Activated gamma-delta T cell treated with anti-CD3 and anti-CD28 coated beads, Interleukin-2, amount 50 U/mL, for 16 hours (primary cell): ENCODE measurements at places on chromosomes 7 and 10.

DNA sequence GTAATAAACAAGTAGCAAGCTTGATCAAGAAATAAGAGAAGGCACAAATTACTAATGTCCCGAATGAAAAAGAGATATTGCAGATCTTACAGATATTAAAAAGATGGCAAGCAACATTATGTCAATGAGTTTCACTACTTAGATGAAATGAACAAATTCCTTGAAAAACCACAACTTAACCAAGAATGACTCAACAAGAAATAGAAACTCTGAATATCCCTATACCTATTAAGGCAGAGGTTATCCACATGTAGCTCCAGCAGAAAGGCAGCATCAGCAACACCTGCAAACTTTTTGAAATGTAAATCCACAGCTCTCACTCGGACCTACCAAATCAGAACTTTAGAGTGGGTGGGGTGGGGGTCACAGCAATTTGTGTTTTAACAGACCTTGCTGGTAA, 33.6 kb downstream of the PDE1C start:
- DNase-seq: no peak

GRCh38 chr10:132603851-132604533, 66.4 kb downstream of the INPP5A start:
- no peak for DNase-seq

GRCh38 chr7:29138588-29138987, 7.7 kb downstream of the CPVL start:
- DNase-seq: no peak

DNA sequence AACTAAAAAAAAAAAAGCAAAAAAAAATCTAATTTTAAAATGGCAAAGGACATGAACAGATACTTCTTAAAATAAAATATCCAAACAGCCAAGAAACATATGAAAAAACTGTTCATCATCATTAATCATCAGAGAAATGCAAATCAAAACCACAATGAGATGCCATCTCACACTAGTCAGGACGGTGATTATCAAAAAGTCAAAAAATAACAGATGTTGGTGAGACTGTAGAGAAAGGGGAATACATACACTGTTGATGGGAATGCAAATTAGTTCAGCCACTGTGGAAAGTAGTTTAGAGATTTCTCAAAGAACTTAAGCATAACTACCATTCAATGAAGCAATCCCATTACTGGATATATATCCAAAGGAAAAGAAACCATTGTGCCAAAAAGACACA, 30.2 kb downstream of the COBL start:
- DNase-seq: no peak

DNA sequence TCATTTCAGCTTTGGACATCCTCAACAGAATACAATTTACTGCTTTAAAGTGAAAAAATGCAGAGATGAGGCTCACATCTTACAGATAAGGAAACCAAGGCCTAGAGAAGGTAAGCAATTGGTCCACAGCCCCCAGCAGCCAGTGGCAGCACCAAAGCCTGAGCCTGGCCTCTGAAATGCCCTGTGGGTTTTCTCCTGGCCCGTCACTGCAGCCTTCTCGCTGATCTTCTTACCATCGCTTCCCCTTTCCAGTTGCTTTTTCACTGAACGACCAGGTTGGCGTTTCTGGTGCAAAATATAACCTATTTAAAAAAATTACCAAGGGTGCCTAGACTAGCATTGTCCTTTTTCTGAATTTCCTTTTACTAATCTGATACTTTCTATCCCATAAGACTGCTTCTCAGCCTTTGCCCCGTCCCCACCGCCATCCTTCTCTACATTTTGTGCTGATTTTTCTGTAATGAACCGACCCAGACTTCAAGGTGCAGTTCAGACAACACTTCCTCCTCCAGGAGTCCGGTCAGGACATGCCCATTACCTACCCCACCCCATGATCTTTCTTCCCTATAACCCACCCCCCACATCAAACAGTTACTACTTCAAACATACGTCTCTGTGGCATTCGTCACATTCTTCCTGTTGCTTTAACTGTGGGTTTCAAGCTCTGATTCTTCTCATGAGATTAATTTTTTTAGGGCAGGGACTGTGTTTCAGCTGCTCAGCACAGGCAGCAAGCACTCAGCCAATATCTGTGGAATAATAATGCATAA, 289.4 kb downstream of the DNAJB6 start:
- no peak for DNase-seq

GRCh38 chr7:31633894-31634494, 53.0 kb upstream of the PPP1R17 start:
- DNase-seq: no peak

DNA sequence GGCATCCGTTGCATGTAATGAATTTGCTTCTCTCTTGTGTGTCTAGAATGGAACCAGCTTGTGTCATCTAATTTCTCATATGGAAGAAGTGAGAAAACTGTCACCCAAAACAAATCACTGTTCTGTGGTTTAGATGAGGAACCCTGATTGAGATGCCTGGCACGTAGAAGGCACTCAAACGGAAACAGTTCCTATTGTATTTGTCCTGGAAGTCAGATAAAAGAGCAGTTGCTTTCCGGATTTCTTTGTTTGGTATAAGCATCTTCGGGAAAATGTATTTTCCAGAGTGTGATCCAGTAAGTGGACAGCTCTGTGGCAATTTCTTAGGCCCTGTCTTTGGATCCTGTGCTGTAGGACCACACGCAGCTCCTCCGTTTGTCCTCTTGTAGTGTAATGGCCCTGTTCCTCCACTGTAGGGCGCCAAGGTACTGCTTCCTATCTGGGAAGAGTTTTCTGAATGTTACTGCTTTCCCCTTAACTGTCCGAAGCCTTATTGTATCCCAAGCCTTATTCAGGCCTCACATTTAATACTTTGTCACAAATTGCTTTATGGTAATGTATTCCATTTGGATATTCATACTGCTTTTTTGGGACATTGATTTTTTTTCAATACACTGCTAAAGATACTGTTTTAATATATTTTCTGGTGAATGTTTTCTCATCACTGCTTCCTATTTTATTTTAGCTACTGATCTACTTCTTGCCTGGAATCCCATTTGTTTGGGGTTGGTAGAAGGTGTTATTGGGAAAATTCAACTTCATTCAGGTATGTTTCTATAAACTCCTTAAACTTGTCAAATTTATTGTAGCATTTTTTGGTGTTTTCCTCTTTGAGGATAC, 24.8 kb downstream of the INPP5F start:
- peak; percentile 27 for DNase-seq

- DNase-seq: no peak
Observed at GRCh38 chr10:117320050-117320665, 55.1 kb downstream of the PDZD8 start.

- DNase-seq: no peak
Observed at GRCh38 chr10:89074120-89074519, 83.5 kb downstream of the FAS start.

DNA sequence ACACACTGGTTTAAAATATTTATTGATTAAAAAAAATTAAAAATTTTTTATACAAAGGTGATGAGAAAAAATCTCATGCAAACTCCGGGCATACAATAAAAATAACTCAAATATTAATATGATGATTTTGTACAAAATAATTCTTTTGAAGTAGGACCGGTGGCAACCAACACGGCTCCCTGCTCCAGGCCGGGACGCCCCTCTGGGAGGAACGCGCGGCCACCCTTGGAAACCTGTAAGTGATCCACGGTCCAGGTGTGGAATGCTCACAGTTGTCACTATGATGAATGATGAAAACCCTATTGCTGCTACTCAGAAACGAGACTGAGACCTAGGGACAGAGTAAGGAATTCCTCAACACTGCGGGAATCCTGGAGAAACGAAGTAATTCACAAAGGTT, 219.1 kb downstream of the TCERG1L start:
- DNase-seq: no peak

DNA sequence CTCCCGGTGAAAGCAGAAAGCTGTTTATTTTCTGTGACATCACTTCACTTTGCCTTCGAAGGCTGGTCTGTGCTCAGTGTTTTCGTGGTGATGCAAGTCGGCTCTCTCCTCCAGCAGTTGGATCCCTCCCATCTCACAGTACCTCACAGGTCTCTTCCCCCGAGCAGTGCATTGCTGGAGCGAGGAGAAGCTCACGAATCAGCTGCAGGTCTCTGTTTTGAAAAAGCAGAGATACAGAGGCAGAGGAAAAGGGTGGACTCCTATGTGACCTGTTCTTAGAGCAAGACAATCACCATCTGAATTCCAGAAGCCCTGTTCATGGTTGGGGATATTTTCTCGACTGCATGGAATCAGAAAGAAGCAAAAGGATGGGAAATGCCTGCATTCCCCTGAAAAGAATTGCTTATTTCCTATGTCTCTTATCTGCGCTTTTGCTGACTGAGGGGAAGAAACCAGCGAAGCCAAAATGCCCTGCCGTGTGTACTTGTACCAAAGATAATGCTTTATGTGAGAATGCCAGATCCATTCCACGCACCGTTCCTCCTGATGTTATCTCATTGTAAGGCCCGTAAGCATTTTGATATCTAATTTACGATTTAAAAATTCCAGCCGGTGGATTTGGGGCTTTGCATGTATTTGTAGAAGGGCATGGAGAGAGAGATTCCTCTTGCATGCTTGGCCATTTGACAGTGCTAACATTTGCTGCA, at the start of gene LGI1:
LGI1 (plus strand) TSS at position 136 of the 707 bp plus-strand sequence; CDS start at position 345, 209 bp downstream.
- no peak for DNase-seq

GRCh38 chr7:151940048-151940811, 16.0 kb upstream of the GALNTL5 start:
- no peak for DNase-seq

DNA sequence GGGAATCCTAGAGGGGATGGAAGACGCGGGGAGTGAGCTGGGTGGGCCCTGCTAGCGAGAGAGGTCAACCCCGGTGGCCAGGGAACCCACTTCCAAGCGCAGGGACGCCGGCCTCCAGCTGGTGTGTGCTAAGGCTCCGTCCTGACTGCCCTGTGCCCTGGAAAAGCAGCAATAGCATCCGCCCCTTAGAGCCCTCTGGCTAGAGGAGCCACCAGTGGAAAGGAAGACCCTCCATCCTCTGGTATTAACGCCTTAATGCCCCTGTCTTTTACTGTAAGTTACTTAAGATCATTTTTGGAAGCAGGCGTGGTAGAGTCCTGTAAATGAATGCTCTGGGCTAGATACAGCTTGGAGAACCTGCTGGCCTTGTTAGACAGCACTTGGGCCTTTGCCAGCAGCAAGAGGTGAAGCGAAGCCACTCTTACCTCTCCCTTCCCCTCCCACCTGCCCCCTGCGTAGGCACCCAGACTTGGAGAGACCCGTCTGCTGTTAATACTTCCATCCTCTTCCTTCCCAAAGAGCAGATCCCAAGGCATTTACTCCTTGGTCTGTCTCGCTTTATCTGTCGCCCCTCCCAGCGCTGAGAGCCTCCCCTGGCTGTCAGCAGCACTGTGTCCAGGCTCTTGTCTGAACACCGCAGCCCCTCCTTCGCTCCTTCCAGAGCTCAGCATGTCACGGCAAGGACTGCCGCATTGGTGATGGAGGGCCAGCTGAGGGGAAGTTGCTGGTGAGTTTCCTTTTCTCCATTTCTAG, 4.6 kb downstream of the REPIN1 start:
- DNase-seq: no peak

- no peak for DNase-seq
Observed at GRCh38 chr7:157771689-157772088, 434.9 kb downstream of the DNAJB6 start.

- no peak for DNase-seq
Observed at GRCh38 chr7:8185926-8186683, 75.9 kb downstream of the ICA1 start.

DNA sequence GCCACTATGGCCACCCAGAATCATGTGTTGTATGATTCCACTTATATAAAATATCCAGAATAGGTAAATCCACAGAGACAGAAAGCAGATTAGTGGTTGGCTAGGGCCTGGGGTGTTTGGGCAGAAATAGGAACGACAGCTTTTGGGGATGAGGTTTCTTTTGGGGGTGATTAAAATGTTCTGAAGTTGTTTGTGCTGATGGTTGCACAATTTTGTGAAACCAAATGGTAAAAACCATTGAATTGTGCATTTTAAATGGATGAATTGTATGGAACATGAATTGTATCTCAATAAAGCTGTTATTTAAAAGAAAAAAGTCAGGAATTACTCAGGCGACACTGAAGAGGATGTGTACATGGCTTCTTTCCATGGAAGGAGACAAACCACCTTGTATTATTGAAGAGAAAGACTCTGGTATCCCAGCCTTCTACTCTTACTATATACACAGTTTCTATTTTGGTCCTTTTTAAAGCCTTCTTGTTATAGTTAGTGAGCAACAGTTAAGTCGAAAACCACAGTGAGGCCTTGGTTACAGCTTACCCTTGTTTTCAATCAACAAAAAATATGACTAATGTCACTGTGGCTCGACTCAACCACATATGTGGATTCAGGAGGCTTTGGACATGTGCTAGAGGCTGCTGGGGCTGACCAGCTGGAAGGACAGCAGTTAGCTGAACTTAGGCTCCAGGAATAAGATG, 57.1 kb upstream of the KMT2E start:
- DNase-seq: no peak

- DNase-seq: no peak
Observed at GRCh38 chr10:5942474-5942873, 34.9 kb downstream of the IL15RA start.

DNA sequence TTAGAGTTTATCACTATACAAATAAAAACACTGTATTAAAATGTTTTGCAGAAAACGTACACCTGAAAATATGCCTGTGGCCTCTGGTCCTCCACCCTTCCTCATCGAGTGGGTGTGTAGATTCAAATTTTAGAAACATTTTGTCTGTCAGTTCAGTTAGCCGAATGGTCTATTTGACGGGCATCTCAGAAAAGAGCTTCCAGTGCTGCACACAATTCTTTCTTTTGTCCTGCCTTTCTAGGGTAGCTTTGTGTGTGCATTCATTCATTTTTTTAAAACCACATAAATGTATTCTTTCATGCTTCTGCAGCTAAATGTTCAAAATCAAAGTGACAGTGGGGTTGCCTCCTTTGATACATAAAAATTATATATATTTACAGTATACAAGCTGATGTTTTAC, 46.8 kb downstream of the GNAI1 start:
- no peak for DNase-seq

DNA sequence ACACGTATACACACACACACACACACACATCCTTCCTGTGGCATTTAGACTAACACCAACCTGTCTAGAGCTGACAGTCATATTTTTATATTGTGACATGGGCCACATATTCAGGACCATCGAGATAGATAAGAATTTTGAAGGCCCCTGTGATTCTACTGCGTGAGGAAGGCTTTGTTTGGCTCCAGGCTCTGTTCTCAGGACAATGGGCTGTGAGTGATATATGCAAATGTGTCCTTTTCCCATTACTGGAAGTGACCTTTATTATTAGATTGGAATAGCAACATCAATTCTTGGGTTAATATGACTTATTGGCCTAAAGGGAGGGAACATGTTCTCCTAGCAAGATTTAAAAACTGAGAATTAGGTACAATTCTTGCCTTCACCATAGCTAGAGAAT, 156.1 kb downstream of the SPAG6 start:
- no peak for DNase-seq

GRCh38 chr10:103926722-103927319, 8.8 kb upstream of the STN1 start:
- no peak for DNase-seq

DNA sequence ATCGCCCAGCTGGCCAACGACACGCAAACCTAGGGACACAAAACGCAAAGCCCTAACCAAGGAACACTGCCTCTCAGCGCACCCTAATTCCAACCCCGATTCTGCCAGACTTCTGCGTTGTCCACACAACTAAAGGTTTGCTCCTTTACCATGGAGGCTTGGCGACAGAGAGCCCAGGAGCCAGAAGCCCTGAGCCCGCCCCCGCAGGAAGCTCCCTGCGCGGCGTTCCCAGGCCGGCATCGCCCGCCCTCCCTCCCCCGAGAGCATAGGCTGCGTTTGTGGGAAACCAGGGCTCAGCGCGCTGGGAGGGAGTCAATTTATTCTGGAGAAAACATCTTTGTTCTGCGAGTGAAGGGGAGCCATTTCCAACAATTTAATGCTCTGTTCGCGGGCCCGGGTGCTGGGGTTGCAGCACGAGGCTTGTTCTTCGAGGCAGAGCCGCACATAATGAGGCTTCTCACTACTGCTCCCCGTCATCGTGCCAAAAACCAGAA, 103.9 kb downstream of the GRID1 start:
- DNase-seq: no peak
